ENCODE measurements at places on chromosomes 16 and 17.

- DNase-seq = no peak
These were observed 100.2 kb downstream of the KATNIP start for GRCh38 chr16:27650073-27650701.

DNA sequence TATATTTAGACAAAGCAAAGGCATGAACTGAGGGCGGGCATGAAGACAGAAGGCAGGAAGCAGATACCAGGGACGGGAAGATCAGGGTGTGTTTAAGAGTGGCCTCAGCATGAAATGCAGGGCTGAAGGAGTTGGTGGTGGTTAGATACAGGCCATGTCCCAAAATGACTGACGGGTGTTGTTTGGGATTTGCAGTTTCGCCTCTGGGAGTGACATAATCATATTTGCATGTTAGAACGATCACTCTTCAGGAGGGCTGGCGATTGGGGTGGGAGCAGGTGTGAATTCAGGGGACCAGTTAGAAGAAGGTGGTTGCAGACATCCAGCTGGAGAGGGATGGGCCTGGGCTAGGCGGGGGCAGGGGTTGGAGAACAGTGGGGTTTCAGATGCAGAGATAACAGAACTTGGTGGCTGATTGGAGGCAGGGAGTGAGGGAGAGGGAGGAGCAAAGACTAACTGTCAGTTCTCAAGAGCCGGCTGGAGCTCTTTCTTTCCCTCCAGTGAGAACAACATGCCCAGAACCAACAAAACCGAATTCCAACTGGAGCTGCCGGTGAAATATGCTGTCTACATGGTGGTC, 27.2 kb upstream of the ITGAX start:
- no peak for DNase-seq

DNA sequence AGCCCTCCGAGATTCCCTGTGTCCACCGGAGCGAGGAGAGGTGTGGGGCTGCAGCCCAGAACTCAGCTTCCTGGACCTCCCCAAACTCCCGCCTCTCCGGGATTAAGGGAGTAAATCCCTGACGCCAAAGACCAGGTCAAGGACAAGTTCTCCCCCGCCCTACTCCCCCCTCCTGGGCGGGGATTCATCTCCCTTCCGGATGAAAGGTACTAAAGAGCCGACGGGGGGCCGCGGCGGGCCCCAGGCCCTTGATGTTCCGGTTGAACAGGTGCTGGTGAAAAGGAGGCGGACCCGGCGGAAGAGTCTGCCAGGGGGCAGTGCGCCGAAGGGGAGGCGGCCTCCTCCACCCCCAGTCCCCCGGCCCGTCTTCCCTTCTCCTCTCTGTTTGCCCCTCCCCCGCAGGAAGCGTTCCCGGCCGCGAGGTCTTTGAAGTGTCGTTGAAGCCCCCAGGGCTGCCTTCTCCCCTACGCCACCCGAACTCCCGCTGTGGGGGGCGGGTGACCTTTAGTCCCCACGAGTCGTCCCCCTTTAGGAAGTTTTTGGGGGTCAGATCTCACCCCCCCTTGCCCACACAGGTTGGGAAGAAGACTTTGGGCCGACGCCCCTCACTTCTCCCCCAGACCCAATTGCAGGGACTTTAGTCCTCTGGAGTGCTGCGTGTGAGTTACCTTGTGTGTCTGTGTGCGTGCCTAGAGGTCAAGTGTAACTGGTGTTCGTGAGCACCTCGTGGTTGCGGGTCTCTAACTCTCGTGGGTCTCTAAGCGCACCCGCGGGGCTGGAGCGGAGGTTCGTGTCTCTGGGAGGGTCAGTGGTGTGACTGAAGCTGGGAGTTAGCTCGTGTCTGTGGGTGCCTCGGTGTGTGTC, 1.1 kb upstream of the MLLT6 start:
- DNase-seq = no peak

DNA sequence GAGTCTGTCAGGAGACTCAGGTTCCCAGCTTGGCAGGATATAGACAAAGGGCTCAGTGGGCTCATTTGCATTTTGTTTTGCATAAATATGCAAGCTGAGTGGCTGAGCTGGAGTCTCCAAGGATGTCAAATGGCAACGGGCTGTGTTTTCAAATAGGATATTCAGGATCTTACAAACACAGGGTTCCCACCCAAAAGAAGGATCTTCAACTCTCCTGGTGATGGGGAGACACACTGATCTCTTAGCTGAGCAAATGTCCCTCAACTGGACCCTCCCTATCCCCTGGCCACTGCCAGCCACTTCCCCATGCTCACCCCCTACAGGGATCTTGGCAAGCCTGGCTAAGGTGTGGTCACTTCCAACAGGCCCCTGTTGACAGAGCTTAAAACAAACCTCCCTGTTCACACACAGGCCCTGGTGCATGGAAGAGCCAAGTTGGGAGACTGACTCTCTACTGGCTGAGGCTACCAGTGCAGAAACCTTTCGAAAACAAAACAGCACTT, 61.6 kb downstream of the SOX9 start:
- no peak for DNase-seq

DNA sequence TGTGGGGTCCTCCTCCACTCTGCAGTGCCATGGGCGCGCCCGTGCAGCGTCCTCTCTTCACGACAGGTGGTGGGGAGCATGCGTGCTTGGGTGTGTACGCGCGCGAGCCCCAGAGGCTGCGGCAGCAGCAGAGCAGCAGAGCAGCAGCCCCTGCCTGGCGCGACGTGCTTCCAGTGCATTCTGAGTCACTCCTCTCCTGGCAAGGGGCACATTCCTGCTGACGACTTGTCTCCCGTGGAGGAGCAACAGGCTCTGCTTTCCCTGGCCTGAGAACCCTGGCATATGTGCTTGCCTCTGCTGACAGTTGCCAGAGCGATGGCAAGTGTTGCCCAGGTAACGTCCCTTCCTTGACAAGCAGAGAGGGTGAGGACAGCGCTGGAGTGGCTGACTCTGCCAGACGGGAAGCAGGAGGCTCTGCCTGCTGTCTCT, 133.8 kb upstream of the PLCG2 start:
- DNase-seq = peak; percentile 42

GRCh38 chr17:35242158-35242804, 591 bp upstream of the SLFN5 start:
- no peak for DNase-seq

DNA sequence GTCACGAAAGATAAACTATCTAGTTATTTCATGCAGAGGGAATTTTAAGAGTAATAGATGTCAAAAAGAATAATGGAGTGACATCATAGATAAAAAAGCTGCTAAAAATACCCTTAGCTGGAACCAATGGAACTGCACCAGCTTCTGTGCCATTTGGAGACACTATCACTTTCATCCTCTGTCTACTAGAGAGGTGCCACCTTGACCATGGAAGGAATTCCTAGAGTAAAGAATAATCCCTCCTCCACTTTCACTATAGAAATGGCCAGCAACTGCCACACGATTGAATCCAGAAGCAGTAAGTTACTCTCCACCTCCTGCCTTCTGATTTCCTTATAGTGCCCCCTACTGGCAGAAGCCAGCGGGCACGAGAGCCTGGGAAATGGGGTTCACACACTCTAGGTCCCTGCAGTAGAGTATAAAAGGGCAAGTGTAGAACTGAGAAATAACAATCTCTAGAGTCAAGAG, 2.8 kb upstream of the ALDH3A2 start:
- DNase-seq = no peak

- DNase-seq = no peak
These were observed 118.8 kb upstream of the FOXF1 start for GRCh38 chr16:86391486-86391885.

DNA sequence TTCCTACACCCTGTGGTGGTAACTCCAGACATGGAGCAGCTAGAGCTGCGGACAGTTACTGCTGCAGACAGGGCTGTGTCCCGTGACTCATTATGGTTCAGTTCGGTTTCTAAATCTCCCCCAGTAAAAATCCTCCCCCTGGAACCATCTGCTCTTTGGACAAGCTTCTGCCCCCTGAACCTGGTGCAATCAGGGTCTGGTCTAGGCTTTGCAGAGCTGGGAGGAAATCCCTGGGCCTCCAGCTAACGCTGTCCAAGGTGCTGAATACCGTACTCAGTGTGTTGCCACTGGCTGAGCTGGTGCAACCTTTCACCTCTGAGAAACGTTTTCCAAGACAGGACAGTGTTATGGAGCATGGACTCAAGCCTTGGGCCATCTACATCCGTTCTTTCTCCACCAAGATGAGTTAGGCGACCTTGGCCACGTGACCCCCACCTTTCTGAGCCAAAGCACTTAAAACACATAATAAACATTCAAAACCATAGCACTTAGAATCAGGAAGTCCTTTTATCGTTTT, 142.0 kb downstream of the CPPED1 start:
- no peak for DNase-seq

GRCh38 chr16:30779596-30779995, 7.4 kb downstream of the ZNF629 start:
- DNase-seq = no peak

- DNase-seq = no peak
These were observed 18.5 kb upstream of the RHOT1 start for GRCh38 chr17:32123782-32124181.

- DNase-seq = no peak
These were observed 9.6 kb upstream of the LPCAT2 start for GRCh38 chr16:55499281-55499680.

DNA sequence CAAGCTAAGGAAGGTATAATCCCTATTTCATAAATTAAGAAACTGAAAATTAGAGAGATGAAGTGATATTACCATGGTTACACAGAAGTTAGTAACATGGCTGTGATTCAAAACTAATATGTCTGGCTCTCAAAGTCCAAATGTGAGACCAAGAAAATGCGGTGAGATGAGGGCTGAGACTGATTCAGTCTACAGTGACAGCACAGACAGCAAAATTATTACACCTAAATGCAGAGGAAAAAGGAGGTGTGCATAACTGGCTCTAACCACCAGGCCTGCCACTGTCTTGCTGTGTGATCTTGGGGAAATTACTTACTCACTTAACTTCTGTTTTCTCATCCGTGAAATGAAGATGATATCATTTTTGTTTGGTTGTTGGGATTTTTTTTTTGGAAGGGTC, 270.0 kb upstream of the SOX9 start:
- DNase-seq = no peak

- no peak for DNase-seq
These were observed 498.5 kb upstream of the ZFHX3 start for GRCh38 chr16:73546341-73546845.

GRCh38 chr16:21101631-21102420, 48.8 kb downstream of the DNAH3 start:
- no peak for DNase-seq

GRCh38 chr17:5068236-5068635, 10.0 kb upstream of the ZFP3 start:
- DNase-seq = no peak

GRCh38 chr16:3458852-3459361, 15.4 kb downstream of the NAA60 start:
- DNase-seq = no peak

DNA sequence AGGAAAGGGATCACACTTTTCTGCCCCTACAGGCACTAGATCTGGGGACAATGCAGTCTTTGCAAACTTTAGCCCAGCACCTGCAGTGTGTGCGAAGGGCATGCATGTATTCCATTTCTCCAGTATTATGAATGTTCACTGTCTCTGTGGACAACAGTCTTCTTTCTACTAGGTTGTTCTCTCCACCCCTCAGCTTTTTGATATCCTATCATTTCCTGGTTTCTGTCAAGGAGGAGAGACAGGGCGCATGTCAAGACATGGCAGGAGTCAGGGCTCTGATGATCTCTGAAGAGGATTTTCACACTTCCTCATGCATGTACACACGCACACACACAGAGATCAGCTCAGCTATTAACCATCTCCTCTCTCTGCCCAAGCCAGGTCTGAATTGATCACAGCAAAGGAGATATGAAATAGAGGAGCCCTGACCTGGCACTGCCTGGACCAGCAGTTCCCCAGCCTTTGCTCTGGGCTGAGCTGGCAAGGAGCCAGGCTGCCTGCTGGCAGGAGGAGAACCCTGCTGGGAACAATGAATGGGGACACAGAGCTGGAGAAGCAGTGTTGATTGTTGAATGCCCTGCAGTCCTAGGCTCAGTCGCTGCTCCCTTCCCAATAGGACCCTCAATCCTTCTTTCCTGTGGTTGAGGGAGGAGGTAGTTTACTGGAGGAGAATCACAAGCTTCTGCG, 2.6 kb downstream of the GPR179 start:
- DNase-seq = no peak

- no peak for DNase-seq
These were observed 13.7 kb downstream of the DNAH17 start for GRCh38 chr17:78563189-78564145.

DNA sequence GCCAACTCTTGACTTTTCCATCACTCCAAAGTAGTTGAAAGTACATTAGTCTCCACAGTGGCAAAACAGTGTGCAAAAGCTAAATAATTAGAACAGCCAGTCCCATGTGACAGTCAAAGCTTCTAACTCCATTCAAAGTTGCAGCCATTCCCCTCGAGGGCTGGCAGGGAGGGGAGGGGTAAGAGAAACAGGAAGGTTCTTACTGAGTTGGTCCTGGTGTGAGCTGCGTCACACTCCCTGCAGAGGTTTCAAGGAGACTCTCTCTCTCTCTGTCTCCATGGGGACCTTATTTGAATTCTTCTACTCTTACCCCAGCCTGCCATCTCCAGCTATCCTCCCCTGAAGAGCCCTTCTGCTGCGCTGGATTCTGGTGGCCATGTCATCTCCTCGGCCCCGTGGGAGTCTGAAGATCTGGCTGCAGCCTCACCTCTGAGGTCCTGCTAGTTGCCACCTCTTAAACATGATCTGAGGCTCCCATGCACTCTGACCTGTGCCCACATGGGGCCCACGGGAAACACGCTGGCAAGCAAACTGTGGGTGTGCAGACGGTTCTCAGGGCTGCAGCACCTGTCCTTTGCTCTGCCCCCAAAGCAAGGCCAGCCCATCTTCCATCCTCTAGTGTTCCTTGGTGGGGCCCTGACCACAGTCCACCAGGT, 23.3 kb upstream of the STH start:
- no peak for DNase-seq

- no peak for DNase-seq
These were observed 9.1 kb upstream of the BAHCC1 start for GRCh38 chr17:81386141-81386645.

GRCh38 chr16:78215222-78215621, 115.8 kb downstream of the WWOX start:
- no peak for DNase-seq

GRCh38 chr16:83306961-83307593, 500.7 kb upstream of the HSBP1 start:
- no peak for DNase-seq

- no peak for DNase-seq
These were observed 23.3 kb upstream of the ANKRD40CL start for GRCh38 chr17:50790618-50791017.

DNA sequence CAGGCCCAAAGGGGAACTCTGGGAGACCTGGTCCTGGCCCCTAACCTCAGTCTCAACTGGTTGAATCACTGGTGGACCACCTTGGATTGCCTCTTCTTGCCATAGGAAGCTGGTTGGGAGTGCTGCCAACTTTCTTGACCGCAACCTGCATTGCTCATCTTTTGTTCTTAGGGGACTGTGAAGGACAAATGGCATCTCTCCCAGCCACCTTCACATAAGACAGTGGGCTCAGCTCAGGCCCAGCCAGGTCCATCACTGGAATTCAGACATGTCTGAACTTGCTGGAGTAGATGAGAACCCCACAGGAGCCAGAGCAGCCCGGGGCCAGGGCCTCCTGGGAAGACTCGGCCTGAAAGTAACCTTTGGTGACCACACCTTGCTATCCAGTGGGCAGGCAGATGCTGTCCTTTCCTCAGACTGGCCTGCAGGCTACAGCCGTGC, 18.8 kb downstream of the ADORA2B start:
- no peak for DNase-seq

GRCh38 chr16:89401641-89402445, 88.5 kb downstream of the ANKRD11 start:
- no peak for DNase-seq

All from AG04450 (cell line).